ENCODE measurements at places on chromosomes 5 and 9.

- DNase-seq: no peak
Observed at GRCh38 chr5:73363911-73364730, 84.5 kb downstream of the FOXD1 start.

DNA sequence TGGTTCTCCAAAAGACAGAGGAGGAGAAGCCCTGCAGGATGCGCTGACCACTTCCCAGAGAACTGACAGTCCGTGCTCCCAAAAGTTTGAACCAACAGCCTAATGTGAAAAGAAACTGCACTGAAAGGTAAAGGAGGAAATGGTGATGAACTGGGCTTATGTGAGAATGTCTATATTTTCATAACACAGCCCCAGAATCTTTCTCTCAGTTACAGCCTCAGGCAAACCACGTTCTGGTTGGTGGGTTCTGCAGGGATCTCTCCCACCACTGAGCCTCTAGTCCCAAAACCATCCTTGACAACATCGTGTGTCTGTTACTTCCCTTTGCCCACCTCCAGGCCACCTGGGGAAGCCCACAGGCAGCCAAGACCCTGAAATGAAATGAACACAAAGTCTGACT lies 23.9 kb downstream of the SPARC start:
- DNase-seq: no peak

DNA sequence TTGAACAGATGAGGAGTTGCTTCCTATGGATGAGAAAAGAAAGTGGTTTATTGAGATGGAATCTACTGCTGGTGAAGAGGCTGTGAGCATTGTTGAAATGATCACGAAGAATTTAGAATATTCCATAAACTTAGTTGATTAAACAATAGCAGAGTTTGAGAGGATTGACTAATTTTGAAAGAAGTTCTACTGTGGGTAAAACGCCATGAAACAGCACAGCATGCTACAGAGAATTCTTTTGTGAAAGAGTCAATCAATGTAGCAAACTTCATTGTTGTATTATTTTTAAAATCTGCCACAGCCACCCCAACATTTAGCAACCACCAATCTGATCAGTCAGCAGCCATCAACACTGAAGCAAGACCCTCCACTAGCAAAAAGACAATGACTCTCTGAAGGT lies 309.1 kb downstream of the SPOCK1 start:
- DNase-seq: no peak

DNA sequence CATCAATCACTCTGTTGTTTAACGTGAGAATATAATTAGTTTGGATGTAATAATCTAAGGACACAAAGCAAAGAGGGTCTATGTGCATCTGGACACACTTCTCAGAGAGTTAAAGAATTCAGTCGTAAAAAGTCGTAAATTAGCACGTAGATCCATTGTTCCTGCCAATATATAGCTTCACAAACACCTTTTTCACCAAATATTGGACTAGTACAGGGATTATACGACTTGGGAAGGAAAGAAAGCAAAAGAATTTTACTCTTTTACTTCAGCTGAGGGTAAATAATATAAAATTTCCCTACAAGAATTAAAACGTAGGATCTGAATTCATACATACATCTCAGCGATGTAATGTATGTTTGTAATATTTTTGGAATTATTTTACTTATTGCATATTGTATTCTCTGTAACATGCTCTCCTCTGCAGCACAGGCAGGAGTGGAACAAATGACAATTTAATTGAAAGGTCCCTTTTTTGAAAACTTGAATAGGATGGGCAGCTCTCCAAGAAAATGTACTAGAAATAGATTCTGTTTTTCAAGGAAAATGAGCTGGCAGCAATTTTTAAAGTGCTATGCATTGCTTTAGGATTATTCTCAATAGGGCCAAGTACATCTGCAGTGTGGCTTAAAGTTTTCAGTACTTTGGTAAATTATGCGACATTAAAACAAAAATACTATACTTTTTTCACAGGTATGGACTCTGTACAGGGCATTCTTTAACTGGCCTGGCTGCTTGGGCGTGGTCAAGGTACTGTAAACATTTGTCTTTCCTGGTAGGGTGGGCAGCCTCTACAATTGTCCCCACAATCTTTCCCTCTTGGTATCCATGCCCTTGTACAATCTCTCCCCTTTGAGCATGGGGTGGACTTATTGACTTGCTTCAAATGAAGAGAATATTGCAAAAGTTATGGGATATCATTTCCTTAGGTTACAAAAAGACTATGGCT lies 39.7 kb upstream of the HSD17B4 start:
- DNase-seq: no peak

- DNase-seq: no peak
Observed at GRCh38 chr9:84218322-84218721, 122.2 kb downstream of the SLC28A3 start.

- no peak for DNase-seq
Observed at GRCh38 chr5:81095835-81096234, 135.7 kb downstream of the RASGRF2 start.

GRCh38 chr9:29691145-29691544 lies 2117.9 kb upstream of the C9orf72 start:
- DNase-seq: no peak

- no peak for DNase-seq
Observed at GRCh38 chr5:126129431-126129830, 293.8 kb upstream of the GRAMD2B start.

GRCh38 chr5:109567374-109568044 lies 122.2 kb upstream of the MAN2A1 start:
- DNase-seq: no peak

GRCh38 chr9:35689542-35690293 lies at the start of gene TPM2:
Gene TPM2, minus strand, starts transcription at chr9:35689925. Its CDS starts 108 bp downstream, at chr9:35689817.
- no peak for DNase-seq

DNA sequence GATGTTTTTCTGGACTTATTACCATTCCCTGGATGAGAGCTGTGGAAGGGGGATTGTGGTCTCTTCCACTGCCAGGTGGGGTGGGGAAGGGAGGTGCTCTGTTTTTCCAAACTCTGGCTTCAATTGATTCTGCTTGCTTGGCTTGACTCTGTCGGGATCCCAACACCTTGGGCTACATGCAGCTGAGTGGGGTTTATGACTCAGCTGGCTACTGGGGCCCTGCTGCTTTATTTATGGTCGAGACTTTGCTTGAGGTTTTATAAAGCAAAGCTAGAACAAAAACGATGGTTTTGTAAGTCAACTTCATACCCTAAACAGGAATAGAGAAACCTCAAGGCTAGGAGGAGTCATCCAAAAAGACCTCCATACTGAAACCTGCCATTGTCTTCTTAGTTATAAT lies 76.3 kb downstream of the AOPEP start:
- DNase-seq: no peak

GRCh38 chr9:114303977-114304376 lies 18.9 kb upstream of the ORM1 start:
- DNase-seq: no peak

DNA sequence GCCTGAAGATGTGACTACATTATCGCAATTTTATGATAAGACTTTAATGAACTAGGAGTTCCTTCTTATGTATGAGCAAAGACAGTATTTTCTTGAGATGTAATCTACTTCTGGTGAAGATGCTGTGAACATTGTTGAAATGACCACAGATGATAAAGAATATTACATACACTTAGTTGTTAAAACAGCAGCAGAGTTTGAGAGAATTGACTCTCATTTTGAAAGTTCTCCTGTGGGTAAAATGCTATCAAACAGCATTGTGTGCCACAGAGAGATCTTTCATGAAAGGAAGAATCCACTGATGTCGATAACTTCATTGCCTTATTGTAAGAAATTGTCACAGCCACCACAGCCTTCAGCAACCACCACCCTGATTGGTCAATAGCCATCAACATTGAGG lies 8.0 kb downstream of the FAM151B start:
- no peak for DNase-seq

- no peak for DNase-seq
Observed at GRCh38 chr9:26243726-26244125, 565.5 kb upstream of the TUSC1 start.

DNA sequence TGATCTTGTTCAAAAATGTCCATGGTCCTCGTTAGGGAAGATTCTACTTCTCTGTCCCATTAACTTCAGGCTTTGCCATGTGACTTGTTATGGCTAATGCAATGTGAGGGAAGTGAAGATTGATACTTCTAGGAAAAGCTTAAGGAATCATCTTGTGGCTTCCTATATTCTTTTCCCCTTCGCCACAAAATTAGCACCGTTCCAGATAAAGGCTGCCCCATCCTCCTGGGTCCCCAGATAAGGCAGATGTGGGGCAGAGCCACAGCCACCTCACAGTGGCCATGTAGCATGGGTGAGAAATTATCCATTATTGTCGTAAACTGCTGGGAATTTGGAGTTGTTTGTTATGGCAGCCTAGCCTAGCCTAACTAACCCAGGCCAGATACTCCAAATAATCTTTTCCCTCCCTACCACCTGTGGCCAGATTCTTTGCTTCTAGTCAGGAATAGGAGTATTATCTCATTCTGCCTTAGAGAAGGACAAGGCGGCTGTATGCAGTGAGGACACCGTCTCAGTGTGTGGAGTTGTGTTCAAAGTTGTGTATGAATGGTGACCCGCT lies 31.9 kb upstream of the BOD1 start:
- no peak for DNase-seq

GRCh38 chr5:60295423-60295822 lies 401.9 kb upstream of the PDE4D start:
- DNase-seq: no peak

- DNase-seq: no peak
Observed at GRCh38 chr5:173065155-173065554, 9.0 kb downstream of the CREBRF start.
